Activated CD4-positive, alpha-beta T cell treated with anti-CD3 and anti-CD28 coated beads, Interleukin-2, amount 50 U/mL, for 48 hours (primary cell): ENCODE measurements at places on chromosomes 16 and 17.

DNA sequence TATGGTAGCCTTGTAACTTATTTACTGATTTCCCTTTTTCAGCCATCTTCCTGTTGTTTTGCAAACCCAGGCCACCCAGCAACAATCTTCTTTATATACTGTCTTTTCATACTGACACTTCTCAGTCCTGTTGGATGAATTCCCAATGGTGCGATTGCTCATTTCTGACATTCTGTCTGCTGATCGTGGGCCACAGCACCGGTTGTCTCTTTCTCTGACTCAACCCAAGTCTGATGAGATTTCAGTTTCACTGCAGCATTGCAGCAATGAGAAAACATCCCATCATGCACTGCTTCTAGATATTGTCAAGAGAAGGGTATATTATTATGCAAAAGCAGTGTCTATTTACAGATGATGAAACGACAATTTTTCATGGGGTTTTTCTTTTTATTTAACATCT, 349.2 kb upstream of the HSBP1 start:
- DNase-seq, result no peak

- DNase-seq, result no peak
These were observed 20.5 kb downstream of the CDIP1 start for GRCh38 chr16:4517812-4518680.

DNA sequence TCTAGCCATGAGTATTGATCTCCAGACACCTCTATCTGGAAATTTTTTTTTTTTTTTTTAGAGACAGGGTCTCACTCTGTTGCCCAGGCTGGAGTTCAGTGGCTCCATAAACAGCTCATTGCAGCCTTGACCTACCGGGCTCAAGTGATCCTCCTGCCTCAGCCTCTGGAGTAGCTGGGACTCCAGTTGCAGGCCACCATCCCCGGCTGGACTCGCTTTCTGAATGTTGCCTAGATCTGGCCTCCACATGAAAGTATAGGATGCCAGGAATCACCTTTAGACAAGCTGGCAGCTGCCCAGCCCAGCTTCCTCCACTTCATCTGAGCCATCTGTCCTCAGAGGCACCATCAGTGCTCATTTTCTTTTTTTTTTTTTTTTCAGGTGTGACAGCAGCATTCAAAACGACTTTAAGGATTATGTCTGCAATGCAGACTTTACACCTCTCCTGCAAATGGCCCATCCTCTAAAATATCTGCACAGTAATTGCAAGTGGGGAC, 6.4 kb upstream of the PRR14 start:
- DNase-seq, result no peak

GRCh38 chr17:45809499-45809898, 25.4 kb downstream of the CRHR1 start:
- DNase-seq, result no peak

- DNase-seq, result no peak
These were observed 189.9 kb downstream of the SEC14L1 start for GRCh38 chr17:77330602-77331081.

GRCh38 chr16:49466881-49467280, 93.3 kb downstream of the C16orf78 start:
- no peak for DNase-seq

DNA sequence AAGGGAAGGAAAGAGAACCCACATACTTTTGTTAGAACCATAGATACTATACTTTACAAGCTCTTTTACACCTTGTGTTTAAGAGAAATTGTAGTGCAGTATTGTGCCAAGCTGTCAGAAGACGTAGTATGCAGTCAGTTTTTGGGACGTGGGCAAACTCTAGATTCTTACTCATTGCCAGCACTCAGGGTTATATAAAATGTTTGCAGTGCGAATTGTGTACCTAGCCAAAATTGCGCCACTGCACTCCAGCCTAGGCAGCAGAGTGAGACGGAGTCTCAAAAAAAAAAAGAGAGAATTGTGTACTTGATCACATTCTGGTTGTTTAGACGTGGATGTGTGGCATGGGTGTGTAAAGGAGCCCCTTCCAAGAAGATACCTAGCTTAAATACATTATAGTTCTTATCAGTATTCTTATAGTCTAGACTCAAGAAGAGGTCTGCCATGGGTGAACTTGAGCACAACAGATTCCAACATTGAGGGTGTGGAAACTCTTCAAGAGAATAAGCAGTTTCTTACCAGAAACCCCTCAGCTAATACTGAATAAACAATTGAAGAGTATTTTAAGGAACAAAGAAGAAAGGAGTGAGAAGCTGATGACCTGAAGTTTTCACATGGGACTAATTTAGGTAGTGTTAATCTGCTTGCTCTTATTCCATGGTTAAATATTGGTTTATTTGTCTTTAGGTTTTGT, 27.4 kb upstream of the MRC2 start:
- no peak for DNase-seq

GRCh38 chr17:41678907-41679739, 9.6 kb upstream of the EIF1 start:
- peak; percentile 71 for DNase-seq

GRCh38 chr16:70418993-70419318, 19.9 kb downstream of the ST3GAL2 start:
- DNase-seq, result no peak

- no peak for DNase-seq
These were observed 16.0 kb upstream of the SP6 start for GRCh38 chr17:47866941-47867340.

GRCh38 chr16:87499189-87499486, 6.3 kb upstream of the ZCCHC14 start:
- no peak for DNase-seq

DNA sequence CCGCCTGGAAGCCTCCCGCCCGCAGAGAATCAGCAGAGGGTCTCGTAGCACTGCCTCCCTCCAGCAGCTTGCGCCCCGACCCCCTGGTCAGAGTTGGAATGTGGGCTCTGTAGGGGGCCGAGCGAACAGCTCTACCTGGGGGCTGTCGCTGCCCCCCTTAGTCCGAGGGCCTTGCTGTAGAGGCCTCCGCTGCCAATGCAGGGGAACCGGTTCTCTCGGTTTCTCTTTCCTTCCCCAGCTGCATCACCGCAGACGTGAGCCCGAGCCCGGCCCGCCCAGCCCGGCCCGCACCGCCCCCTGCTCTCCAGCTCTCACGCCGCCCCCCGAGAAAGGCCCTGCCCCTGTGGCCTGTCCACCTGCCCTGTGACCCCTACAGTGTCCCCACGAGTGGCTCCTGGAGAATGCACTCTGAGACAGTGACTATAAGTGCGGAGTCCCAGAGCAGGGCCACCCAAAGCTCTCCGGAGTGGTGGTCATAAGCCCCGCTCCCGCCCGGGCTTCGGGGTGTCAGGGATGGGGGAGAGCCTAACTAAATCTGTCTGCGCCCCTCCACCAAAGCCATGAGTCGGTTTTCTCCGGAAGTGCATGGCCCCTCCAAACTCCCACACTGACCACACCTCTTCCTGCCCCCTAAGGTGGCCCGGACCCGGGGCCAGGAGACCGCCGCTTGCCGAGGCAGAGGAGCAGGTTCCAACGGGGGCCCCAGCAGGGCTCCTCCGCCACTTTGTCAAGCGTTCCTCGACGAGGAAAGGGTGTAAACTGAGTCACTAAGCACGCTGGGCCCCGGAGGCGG, 1.7 kb downstream of the ARHGAP27 start:
- DNase-seq, result peak; percentile 34

- DNase-seq, result no peak
These were observed 128.2 kb upstream of the MED13 start for GRCh38 chr17:62193249-62193648.

DNA sequence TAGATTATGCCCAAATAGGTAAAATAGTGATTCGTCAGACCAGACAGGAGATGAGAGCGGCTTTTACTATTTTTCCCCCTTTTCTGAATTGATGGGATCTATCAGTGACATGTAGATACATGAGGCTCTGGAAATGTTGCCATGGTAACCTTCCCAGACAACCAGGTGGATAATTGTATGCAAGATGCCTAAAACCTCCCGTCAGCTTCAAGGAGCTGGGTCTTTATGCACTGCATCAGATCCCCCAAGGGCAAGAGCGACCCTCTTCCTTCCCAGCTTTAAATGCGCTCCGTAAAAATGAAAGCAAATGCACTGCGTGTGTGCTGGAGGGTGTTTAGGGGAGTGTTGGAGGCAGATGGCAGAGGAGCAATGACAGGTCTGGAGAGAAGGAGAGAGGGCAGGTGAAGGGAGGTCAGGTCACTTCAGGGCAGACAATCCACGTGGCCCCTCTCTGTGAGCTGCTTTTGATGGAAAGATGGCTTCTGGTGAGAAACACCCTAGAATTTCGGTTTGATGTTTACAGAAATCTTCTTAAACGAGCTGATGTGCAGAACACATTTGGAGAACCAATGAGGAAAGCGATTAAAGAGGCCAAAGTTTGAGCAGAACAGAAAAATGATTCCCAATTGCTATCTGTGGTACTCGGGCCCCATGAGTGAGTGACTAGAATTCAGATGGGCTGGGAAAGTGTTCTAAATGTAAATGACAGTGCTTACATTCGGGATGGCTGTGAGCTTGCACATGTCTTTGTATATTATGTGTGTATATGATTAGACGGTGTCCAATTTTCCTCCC, 461.7 kb upstream of the HSBP1 start:
- DNase-seq, result no peak

DNA sequence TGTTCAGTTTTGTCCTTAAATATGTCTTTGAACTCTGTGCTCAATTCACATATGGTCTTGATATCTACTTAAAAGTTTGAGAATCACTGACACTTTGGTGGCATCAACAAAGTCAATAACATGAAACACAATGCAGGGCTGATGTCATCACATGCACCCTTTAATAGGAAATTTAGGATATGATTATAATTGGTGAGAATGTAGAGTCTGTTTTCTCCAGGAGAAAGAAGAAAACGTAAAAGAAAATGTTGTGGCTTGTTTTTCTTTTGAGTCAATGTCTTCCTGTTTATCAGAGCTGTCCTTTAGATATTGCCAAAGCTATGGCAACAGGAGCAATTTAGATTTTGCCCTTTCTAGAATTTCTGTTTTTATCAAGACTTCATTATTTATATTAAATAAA, 396.9 kb downstream of the CDH13 start:
- DNase-seq, result no peak

DNA sequence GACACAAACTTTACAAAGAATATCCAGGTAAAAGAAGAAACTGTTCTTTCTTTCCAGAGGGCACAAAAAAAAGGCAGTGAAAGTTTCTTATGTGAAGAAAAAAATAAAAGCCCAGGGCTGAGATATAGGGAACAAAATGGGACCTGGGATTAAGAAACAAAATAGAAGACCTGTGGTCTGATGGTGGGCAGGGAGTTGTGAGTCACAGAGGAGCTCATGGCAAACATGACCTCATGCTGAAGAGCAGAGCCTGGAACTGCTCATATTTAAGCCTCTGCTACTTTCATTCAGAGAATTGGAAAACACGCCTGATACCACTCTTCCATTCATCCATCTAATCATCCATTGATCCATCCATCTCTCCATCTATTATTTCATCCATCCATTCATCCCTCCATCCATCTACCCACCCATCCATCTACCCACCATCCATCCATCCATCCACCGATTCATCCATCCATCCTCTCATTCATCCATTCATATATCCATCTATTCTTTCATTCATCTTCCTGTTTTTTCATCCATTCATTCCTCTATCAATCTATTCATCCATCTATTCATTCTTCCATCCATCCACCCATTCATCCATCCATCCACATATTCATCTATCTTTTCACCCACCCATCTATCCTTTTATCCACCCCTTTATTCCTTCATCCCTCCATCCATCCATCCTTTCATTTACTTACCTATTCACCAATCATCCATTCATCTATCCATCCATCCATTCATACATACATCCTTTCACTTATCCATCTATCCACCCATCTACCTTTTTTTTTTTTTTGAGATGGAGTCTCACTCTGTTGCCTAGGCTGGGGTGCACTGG, 30.0 kb downstream of the WFDC1 start:
- no peak for DNase-seq

GRCh38 chr17:1573932-1574696, 11.5 kb upstream of the PITPNA start:
- peak; percentile 81 for DNase-seq

- DNase-seq, result no peak
These were observed 31.5 kb downstream of the AP2B1 start for GRCh38 chr17:35618628-35619027.

DNA sequence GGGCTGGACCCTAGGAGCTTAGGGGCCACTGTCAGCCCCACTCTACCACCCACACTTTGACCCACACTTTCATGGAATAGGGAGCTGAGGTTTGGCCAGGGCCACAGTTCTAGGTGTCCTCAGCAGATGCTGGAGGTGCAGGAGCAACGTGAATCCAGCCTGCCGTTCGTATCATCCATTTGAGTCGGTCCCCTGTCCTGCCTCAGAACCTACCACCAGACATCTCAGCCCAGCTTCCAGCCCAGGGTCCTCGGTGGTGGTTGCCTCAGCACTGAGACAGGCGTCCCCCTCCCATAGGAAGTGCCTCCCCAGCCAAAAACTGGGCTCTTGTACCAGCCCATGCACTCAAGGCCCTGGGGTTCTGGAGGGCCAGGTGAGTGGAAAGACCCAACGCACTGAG, 359 bp upstream of the ITGAE start:
- no peak for DNase-seq
